ENCODE measurements at places on chromosomes 6 and 20. TPM values are rescaled to one million over a fixed set of nuclear protein-coding genes. Genes with fewer than 3 reads are reported as not detected.

DNA sequence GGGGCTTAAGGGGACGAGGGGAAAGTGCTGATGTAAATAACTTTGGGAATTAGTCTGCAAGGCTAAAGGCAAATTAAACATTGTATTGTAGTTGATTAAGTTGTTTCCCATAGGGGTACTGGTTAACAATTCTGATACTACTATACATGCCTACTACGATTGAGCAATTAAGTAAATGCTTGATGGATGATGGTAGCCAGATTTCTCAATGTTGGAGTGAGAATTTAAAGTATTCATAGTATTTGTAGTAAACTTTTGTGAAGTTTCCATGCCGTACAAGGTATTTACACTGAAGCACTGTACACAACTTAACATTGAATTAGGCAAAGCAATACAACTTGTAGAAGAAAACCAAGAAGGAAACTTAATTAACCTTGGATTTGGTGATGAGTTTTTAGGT is 852.3 kb downstream of the QKI start:
- H3K4me1 ChIP-seq, result no peaks in the 10 kb centered on the region
- no peak overlapping the region for H3K4me3 ChIP-seq
- no peak for DNase-seq
- H3K36me3 ChIP-seq, result no peaks in the 10 kb centered on the region
- no peaks in the 10 kb centered on the region for H3K27me3 ChIP-seq
- no peak overlapping the region for H3K27ac ChIP-seq

- no peaks in the 10 kb centered on the region for H3K4me1 ChIP-seq
- peaks cover 3% of the 10 kb centered on the region for H3K27me3 ChIP-seq
- no peak for DNase-seq
- no peak overlapping the region for H3K27ac ChIP-seq
Measured at GRCh38 chr20:24866008-24866407, 83.1 kb upstream of the CST7 start.

DNA sequence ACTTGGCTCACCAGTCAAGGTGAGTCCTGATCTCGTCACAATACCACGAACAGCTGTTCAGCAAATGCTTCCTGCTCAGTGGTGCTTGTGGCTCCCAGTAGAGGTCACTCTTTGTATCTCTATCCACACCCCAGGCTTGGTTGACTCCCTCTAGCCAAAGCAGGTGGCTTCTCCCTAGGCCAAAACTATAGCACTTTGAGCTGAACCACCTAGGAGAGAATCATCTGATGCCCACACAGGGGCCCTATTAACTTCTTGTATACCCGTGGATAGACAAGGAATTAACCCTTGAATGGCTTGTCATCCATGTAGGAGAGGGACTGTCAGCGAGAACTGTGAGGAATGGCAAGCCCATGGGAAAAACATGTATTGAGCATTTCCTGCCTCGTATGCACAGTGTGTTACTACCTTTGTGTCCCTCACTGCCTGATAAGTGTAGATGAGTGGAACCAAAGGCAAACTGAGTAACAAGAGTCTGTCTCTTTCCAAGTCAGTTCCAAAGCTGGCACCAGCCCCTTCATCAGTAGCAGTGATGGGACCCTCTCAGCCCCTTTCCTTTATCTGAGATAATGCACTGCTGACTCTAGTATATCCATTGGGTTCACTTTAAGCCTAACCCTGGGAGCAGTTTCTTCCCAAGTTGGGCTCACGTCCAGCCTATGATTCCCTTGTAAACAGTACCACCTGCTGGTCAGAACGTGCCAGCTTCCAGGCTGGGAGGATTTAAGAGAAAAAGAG is 42.5 kb downstream of the EIF2S2 start:
- H3K27ac ChIP-seq, result peak overlapping the region; percentile 75
- DNase-seq, result no peak
- H3K4me3 ChIP-seq, result no peak overlapping the region
- H3K4me1 ChIP-seq, result no peaks in the 10 kb centered on the region
- H3K36me3 ChIP-seq, result no peaks in the 10 kb centered on the region
- no peaks in the 10 kb centered on the region for H3K27me3 ChIP-seq

- H3K27me3 ChIP-seq, result no peaks in the 10 kb centered on the region
- H3K4me3 ChIP-seq, result no peak overlapping the region
- no peaks in the 10 kb centered on the region for H3K36me3 ChIP-seq
- peaks cover 9% of the 10 kb centered on the region for H3K4me1 ChIP-seq
- DNase-seq, result no peak
- no peak overlapping the region for H3K27ac ChIP-seq
Measured at GRCh38 chr6:139330826-139331500, 39.2 kb upstream of the TXLNB start.

DNA sequence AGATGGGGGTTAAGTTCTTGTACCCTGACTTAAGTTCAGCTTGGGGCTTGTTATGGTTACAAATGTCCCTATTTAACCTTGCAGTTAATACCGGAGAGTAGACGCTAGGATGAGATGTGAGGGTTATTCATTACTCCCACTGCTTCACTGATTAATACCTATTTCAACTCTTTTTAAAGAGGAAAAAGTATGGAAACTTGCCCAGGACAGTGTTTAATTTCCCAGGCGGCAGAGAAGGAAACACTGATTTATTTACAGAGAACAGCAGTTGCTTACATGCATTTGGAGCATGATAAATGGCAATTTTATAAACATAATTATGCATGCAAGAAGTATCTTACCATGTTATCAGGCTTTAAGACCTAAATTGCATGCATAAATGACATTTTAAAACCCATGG is 137.7 kb downstream of the RCAN2 start:
- no peaks in the 10 kb centered on the region for H3K4me1 ChIP-seq
- no peaks in the 10 kb centered on the region for H3K36me3 ChIP-seq

DNA sequence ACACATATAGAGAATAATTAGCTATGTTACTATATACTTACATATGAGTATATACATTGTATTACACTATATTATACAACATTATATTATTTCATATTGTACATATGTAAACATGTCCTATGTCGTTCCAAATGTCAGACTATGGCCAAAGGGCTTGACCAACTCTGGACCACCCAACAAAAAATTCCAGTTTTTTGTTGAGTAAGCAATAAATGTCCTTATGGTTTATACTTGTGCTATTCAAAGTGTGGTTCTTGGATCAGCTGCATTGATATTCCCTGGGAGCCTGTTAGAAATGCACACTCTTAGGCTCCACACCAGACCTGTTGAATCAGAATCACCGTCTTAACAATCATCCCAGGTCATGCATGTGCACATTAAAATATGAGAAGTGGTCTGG is 225.4 kb upstream of the ZFP64 start:
- no peaks in the 10 kb centered on the region for H3K4me1 ChIP-seq
- no peaks in the 10 kb centered on the region for H3K27me3 ChIP-seq
- no peak overlapping the region for H3K4me3 ChIP-seq
- no peak for DNase-seq
- H3K36me3 ChIP-seq, result no peaks in the 10 kb centered on the region

DNA sequence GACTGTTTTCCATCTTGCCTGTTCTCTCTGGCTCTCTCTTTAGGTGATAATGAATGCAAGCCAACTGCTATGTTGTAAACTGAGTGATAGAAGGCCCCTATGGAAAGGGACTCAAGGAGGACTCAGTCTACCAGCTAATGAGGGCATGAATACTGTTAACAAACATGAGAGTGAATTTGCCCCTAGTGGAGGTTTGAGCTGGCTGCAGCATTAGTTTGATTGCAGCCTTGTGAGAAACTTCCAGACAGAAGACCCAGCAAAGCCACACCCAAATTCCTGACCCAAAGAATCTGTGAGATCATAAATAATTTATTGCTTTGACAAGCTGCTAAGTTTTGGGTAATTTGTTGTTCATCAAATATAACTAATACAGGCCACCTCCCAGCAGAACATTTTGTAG is 50.0 kb upstream of the PLCB1 start:
- H3K27ac ChIP-seq, result no peak overlapping the region
- H3K27me3 ChIP-seq, result no peaks in the 10 kb centered on the region
- H3K36me3 ChIP-seq, result no peaks in the 10 kb centered on the region
- DNase-seq, result no peak

- H3K4me3 ChIP-seq, result no peak overlapping the region
- H3K36me3 ChIP-seq, result no peaks in the 10 kb centered on the region
- no peak overlapping the region for H3K27ac ChIP-seq
- no peak for DNase-seq
- no peaks in the 10 kb centered on the region for H3K4me1 ChIP-seq
Measured at GRCh38 chr6:77092971-77093370, 370.3 kb downstream of the HTR1B start.

DNA sequence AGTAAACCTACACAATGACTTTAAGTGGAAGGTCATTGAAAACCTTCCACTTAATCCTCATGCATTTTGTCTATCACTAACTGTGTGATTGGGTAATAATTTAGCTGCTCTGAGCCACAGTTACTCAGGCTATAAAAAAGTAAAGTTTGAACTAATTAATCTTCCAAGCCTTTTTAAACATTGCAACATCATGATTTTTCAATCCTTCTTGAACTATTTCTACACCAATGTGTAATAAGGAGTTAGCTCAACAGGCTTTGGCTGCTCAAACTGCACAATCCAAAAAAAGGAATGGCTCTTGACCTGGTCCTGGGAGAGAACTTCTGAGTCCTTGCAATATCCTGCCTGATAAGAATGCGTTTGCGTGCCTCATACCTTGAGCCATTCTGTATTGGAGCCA is 34.8 kb upstream of the FILIP1 start:
- H3K27ac ChIP-seq, result peak overlapping the region; percentile 36
- H3K36me3 ChIP-seq, result no peaks in the 10 kb centered on the region
- no peak for DNase-seq
- no peak overlapping the region for H3K4me3 ChIP-seq

GRCh38 chr6:121460170-121460569 is 24.7 kb downstream of the GJA1 start:
- no peaks in the 10 kb centered on the region for H3K36me3 ChIP-seq
- H3K4me3 ChIP-seq, result no peak overlapping the region
- H3K27ac ChIP-seq, result no peak overlapping the region

- peaks cover 5% of the 10 kb centered on the region for H3K27me3 ChIP-seq
- peaks cover 5% of the 10 kb centered on the region for H3K4me1 ChIP-seq
- no peaks in the 10 kb centered on the region for H3K36me3 ChIP-seq
- DNase-seq, result no peak
- no peak overlapping the region for H3K27ac ChIP-seq
- H3K4me3 ChIP-seq, result no peak overlapping the region
Measured at GRCh38 chr6:2447931-2448330, 202.5 kb upstream of the GMDS start.

GRCh38 chr6:67971812-67972211 is 663.3 kb upstream of the ADGRB3 start:
- no peak for DNase-seq
- H3K36me3 ChIP-seq, result no peaks in the 10 kb centered on the region
- H3K27me3 ChIP-seq, result no peaks in the 10 kb centered on the region
- no peak overlapping the region for H3K27ac ChIP-seq
- H3K4me1 ChIP-seq, result no peaks in the 10 kb centered on the region

- no peak for DNase-seq
- no peaks in the 10 kb centered on the region for H3K36me3 ChIP-seq
- no peak overlapping the region for H3K4me3 ChIP-seq
- no peak overlapping the region for H3K27ac ChIP-seq
- no peaks in the 10 kb centered on the region for H3K27me3 ChIP-seq
Measured at GRCh38 chr20:63025534-63026331, 19.0 kb upstream of the BHLHE23 start.

DNA sequence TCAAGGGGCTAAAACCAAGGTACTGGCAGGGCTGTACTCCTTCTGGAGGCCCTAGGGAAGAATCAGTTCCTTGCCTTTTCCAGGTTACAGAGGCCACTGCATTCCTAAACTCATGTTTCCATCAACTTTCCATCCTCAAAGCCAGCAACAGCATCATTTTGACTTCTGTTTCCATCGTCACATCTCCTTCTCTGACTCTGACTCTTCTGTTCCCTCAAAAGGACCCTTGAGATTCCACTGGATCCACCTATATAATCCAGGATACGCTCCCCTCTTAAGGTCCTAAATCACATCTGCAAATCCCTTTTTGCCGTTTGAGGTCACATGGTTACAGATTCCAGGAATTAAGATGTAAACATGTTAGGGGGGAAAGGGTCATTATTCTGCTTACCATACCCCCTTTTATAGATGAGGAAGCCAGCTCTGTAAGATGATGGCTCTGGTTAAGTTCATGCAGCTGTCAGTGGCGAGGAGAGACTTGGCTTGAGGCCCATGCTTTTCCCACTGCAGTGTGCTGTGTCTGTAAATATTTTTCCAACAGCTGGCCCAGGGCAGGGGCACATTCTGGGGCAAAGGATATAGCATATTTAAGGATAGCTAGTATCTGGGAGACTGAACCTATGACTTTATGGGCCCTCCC is 114.6 kb downstream of the TNFRSF21 start:
- H3K4me1 ChIP-seq, result no peaks in the 10 kb centered on the region
- no peaks in the 10 kb centered on the region for H3K27me3 ChIP-seq
- H3K4me3 ChIP-seq, result no peak overlapping the region
- H3K27ac ChIP-seq, result no peak overlapping the region

DNA sequence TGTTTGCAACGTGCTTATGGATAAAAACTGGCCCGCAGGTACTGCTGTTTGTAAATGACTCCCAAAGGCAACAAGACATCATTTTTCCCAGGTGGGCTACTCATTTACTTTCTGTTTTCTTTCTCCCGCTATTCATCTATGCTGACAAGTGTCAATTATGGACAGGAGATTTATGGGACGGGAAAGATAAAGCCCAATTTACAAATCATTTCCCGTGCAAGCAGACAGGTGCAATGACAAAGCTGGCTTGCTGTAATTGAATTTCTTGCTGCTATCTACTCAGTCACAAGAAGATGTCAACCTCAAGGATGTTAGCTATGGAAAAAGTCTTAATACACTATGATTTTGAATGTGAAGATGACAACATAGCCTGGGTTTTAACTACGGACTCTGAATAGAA is 125.5 kb downstream of the EPHA7 start:
- no peaks in the 10 kb centered on the region for H3K4me1 ChIP-seq
- H3K36me3 ChIP-seq, result no peaks in the 10 kb centered on the region
- no peak overlapping the region for H3K4me3 ChIP-seq
- DNase-seq, result no peak
- no peak overlapping the region for H3K27ac ChIP-seq
- no peaks in the 10 kb centered on the region for H3K27me3 ChIP-seq

DNA sequence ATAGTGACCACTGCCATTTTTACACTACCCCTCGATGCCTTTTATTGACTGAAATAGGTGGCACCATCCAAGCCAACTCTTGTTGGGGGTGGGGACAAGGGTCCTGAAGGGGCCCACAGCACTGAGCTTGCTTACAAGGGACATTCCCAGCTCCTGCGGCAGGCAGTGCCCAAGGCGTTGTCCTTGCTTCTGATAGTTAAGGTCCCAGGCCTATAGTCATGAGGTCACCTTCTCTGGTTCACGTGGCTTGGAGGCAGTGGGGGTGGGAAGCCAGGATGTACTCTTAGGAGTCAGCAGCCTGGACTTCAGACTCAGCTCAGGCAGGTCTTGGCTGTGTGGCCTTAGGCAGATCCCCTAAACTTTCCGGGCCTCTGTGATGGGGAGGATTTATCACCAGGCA is 48.6 kb downstream of the TOX2 start:
- no peak overlapping the region for H3K27ac ChIP-seq
- H3K36me3 ChIP-seq, result no peaks in the 10 kb centered on the region
- H3K4me1 ChIP-seq, result peaks cover 22% of the 10 kb centered on the region
- H3K4me3 ChIP-seq, result no peak overlapping the region
- no peak for DNase-seq

The PRDM13 gene
- not detected for total RNA-seq

The KATNA1 gene
- total RNA-seq, result 16.4 TPM

The DLK2 gene
- total RNA-seq, result 16.5 TPM

The SALL4 gene
- total RNA-seq, result 0.26 TPM

The TCFL5 gene
- 7.6 TPM for total RNA-seq

The HLA-DQA2 gene
- 0.38 TPM for total RNA-seq

The FAM217A gene
- total RNA-seq, result not detected

The RBBP9 gene
- 6.6 TPM for total RNA-seq

The PLN gene
- total RNA-seq, result 5.4 TPM

The SLC12A5 gene
- total RNA-seq, result not detected
